Ammon's horn (tissue), 1 donor: ENCODE measurements at places on chromosomes 3 and 15.
A peak's percentile ranks its signal among the peaks of the same experiment; 100 is the strongest.

DNA sequence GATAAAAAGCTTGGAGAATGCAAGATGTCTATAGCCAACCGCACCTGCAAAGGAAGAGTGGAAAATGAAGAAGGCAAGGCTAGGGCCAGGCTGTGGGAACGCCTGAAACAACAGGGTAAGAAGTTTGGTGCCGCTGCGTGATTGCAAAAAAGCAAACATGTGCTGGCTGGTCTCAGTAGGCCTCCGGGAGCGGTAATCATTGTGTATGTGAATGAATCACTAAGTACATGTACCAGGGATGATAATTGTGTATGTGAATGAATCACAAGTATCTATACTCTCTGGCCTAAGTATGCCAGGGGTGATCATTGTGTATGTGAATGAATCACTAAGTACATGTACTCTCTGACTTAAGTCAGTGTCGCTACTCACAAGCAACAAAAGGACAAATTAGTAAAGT, 40.3 kb upstream of the PARL start:
- no peak for DNase-seq

GRCh38 chr15:52567871-52568600, 794 bp downstream of the ARPP19 start:
- DNase-seq: peak; percentile 14

DNA sequence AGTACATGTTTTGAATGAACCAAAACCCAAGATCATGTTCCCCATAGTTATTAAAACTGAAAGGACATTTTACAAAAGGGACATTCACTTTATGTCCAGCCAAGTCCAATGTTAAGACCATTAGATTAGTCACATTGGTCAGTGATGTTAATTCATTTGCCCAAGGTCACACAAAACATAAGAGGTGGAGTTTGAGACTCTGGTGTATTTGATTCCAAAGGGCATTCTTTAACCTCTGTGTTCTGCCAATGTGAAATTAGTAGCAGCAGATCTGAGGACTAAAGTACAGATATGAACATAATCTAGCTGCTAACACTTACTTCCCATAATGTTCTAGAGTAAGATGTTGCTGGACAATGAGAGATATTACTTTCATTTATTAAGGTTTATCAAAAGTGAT, 425.6 kb downstream of the TUSC7 start:
- DNase-seq: no peak

DNA sequence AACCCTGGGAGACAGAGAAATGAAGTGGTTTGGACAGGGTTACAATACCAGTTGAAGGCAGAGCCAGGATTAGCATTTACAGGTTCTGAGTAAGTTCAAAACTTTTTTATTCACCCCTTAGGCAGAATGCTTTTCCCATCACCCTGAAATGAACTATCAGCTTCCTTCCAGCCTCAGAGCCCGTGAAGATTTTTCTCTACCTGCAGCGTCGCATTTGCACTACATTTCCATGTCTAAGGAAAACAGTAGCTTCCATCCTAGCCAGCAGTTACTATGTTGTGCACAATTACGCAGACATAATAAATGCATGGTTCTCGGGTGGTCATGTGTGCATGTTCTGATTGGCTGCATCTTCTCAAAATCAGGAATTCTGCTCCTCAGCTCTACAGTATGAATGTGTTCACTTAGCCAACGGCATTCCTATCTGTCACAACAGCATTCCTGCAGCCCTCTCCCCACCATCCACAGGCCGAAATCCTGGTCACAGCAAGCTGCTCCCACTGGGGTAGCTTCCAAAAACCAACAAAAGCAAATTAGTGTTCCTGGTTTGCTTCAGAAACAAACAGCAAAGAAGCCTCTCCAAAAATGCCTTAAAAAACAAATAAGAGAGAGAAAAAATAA, 510.8 kb upstream of the SEMA6D start:
- no peak for DNase-seq

DNA sequence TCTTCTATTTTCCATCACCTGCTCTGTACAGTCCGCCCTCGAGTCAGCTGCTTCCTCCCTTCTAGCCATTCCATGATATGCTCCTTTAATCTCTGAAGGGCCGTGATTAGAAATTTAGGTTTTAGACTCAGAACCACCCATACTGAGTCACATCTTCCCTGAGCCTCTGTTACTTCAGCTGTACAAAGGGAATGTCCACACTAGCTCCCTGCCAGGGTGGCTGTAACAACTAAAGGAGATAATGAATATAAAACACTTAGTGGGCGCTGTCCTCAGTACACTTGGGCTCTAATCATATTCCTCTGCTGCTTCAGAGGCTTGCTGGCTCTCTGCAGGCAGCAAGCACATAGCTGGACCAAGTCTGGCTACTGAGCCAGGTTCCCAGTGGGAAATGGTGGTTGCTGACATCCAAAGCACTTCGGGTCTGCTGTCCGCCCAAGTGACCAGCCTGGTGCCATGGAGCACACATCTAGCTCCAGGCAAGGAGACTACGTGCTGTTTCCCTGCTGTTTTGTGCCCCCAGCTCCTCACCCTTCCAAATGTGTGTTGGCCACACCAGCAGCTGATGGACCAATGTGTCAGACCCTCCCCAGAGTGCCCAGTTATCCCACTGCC, 901 bp upstream of the CHST14 start:
- no peak for DNase-seq

DNA sequence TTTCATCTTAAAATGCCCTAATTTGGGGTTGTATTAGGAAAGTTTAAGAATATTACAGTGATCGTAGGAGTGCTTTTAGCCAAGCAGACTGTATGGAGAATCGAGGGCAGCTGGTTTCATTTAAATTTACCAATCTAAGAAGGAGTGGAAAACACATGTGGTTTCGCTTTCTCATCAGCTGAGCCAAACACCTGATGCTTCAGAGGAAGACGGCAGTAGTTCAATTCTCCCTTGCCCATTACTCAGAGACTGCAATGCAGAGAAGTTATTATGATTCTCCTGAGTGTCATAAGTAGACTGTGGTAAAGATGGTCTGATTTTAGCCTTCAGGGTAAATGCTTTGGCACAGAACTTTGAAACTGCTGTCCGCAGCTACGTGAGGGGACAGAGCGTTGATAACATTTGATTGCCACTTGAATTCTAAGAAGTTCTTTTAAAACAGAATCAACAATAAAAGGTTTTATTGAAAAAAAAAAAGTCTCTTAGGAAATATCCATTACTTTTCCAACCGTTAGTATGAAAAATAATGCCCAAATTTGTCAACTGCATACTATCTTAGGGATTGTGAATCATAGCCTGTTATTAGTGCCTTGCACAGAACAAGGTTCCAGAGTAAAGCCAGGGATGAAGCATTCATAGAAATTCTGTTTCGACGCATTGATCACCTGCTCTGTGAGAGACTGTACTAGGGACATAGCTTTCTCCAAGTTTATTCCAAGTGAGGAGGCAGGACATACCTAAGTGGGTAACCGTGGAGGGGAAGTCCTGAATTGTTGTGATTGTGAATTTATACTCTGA, 25.6 kb downstream of the LYSMD4 start:
- DNase-seq: no peak

DNA sequence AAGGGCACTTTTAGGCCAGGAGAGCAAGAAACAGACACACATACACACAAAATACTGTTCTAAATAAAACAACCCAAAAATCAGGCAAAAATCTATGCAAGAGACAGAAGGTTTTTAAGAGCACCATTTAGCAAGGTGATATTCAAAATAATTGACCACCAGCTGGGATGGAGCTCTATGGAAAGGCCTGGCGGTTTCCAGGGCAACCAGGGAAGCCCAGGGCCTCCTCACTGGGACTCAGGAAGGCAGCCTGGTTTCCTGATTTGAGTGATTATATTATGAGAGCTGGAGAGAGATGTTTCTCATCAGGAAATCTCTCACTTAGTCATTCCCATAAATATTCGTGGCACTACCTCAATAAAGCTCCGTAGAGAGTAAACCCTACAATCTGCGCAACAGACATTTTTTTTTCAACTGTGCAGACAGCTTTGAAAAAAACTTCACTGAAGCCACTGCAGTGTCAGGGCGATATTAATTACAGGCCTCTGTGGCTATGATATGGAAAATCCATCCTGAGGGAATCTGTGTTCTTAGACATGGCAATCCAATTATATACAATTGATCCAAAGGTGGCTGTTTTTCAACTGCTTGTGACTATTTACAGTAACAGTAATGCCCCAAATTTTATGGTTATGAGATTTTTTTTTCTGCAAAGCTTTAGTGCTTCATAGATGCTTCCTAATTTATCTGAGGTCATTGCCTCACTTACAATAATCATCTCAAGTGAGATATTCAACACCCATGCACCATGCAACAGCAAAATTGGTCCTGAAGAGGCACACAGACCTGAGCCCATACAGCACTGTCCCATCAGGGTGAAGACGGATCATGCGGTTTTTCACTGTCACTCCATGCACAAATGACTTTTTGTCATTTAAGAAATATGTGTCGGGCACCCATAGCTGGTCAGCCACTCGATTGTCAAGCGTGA, 152.1 kb downstream of the GABRB3 start:
- no peak for DNase-seq

GRCh38 chr3:55620351-55621025, 133.4 kb upstream of the WNT5A start:
- peak; percentile 43 for DNase-seq

GRCh38 chr15:73881579-73882320, 8.4 kb downstream of the TBC1D21 start:
- DNase-seq: no peak

DNA sequence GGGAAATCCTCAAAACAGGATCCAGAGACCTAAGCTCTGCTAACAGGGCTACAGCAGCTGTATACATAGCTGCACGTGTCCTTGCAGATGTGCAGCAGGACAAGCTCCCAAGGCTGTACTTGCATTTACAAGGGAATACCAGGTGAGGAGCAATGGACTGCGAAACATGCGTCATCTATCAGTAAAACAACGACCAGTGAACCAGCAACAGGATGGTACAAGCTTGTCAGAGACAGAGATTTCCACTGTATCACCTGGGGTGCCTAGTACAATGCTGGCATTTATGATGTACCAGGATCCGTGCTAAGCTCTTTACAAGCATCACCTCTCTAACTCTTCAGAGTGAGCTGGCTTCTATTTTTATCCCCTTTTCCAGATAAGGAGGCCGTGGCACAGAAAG, 227.3 kb downstream of the FOXP1 start:
- DNase-seq: no peak

- no peak for DNase-seq
Measured at GRCh38 chr3:108359011-108359410, 62.7 kb downstream of the HHLA2 start.

DNA sequence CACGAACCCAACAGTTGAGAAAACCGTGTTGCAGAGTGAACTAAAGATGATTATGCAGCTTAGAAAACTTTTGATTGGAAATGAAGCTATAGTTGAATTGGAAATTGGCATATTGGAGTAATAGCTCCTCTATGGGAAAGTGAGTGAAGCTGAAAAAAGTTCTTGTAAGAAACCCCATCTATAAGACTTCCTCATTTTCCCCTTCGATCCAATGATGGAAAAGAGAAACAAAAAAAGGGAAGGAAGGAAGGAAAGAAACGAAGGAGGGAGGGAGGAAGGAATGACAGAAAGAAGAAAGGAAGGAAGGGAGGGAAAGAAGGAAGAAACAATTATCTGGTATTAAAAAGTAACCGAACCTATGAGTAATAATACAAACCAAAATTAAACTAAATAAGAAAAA, 791.8 kb upstream of the NR2F2 start:
- no peak for DNase-seq
